Bladder microvascular endothelial cell (primary cell): ENCODE measurements at places on chromosomes 12 and 14. TPM values are rescaled to one million over a fixed set of nuclear protein-coding genes. Genes with fewer than 3 reads are reported as not detected.

IKBIP gene
- total RNA-seq = 35.4 and 39.5 TPM in 2 replicates

NOVA1 gene
- 0.32 and 1.6 TPM in 2 replicates for total RNA-seq

SMIM41 gene
- under 0.01 and 0.13 TPM in 2 replicates for total RNA-seq

FBLN5 gene
- 0.32 and 0.63 TPM in 2 replicates for total RNA-seq

KCNJ8 gene
- 0.16 TPM in 1 of 2 replicates, not detected in the other for total RNA-seq

ARHGAP9 gene
- under 0.01 TPM in 1 of 2 replicates, not detected in the other for total RNA-seq

WNT1 gene
- not detected in 2 replicates for total RNA-seq

SIX4 gene
- total RNA-seq = 0.16 and 0.88 TPM in 2 replicates

MGP gene
- total RNA-seq = 35.1 and 54.2 TPM in 2 replicates

FGF6 gene
- total RNA-seq = not detected in 2 replicates

CISTR gene
- not detected in 2 replicates for total RNA-seq

BATF gene
- total RNA-seq = 0.16 and 0.50 TPM in 2 replicates

USP44 gene
- total RNA-seq = 0.81 and 4.6 TPM in 2 replicates

PAX9 gene
- total RNA-seq = 0.06 TPM in 1 of 2 replicates, not detected in the other

TDG gene
- total RNA-seq = 19.8 and 41.0 TPM in 2 replicates

PRPF40B gene
- 2.1 and 5.3 TPM in 2 replicates for total RNA-seq

GPR84 gene
- 0.16 TPM in 1 of 2 replicates, not detected in the other for total RNA-seq

HOXC4 gene
- total RNA-seq = not detected in 2 replicates

CPM gene
- 1.1 and 2.9 TPM in 2 replicates for total RNA-seq

TNS2 gene
- total RNA-seq = 24.3 and 36.3 TPM in 2 replicates

TMEM132D gene
- not detected in 2 replicates for total RNA-seq

SMCO2 gene
- 0.32 and 0.57 TPM in 2 replicates for total RNA-seq

BDKRB1 gene
- total RNA-seq = not detected in 2 replicates

TAS2R8 gene
- not detected in 2 replicates for total RNA-seq

EIF2S3B gene
- 0.32 and 0.69 TPM in 2 replicates for total RNA-seq

PTCSC3 gene
- total RNA-seq = not detected in 2 replicates

DAO gene
- not detected in 2 replicates for total RNA-seq

MSRB3 gene
- 27.2 and 54.8 TPM in 2 replicates for total RNA-seq

LRRIQ1 gene
- total RNA-seq = under 0.01 and 0.57 TPM in 2 replicates

LRTM2 gene
- total RNA-seq = not detected in 2 replicates

RPS6KL1 gene
- total RNA-seq = 7.0 and 15.9 TPM in 2 replicates

MEG3 gene
- 3.1 and 10.6 TPM in 2 replicates for total RNA-seq

FAM222A gene
- total RNA-seq = under 0.01 and 0.25 TPM in 2 replicates

LARP4 gene
- total RNA-seq = 24.9 and 76.3 TPM in 2 replicates

ABCD2 gene
- total RNA-seq = not detected in 2 replicates

NEUROD4 gene
- total RNA-seq = not detected in 2 replicates

PROX2 gene
- total RNA-seq = not detected in 2 replicates

ST8SIA1 gene
- 0.06 TPM in 1 of 2 replicates, not detected in the other for total RNA-seq

CNOT2 gene
- total RNA-seq = 83.9 and 206 TPM in 2 replicates

ZNF385A gene
- 0.81 and 1.4 TPM in 2 replicates for total RNA-seq

TAS2R13 gene
- 0.65 and 3.3 TPM in 2 replicates for total RNA-seq

SLC4A8 gene
- total RNA-seq = 0.97 and 2.1 TPM in 2 replicates

GRIP1 gene
- not detected in 2 replicates for total RNA-seq

LRP10 gene
- 46.9 and 80.0 TPM in 2 replicates for total RNA-seq

GYS2 gene
- not detected in 2 replicates for total RNA-seq

FICD gene
- 5.0 and 8.2 TPM in 2 replicates for total RNA-seq

AQP6 gene
- not detected in 2 replicates for total RNA-seq

SERPINA4 gene
- total RNA-seq = not detected in 2 replicates
